ENCODE measurements at places on chromosomes 2 and 18.

DNA sequence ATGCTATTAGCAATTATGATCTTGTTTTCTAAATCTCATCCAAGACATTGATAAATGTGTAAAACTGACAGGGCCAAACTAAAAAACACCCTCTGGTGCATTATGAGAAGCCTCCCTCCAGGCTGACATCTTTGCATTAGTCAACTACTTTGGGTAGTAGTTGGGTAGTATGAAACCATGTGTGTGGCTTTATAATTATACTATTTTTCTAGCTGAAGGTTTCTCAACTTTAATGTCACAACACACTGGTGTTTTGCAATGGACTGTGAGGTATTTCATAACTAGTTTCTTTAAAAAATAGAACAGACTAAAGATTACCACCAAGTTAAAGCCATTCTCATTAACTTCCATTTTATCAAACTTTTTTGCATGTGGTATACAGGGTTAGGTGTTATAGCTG lies 73.1 kb upstream of the RBMS1 start:
- no peak for DNase-seq

DNA sequence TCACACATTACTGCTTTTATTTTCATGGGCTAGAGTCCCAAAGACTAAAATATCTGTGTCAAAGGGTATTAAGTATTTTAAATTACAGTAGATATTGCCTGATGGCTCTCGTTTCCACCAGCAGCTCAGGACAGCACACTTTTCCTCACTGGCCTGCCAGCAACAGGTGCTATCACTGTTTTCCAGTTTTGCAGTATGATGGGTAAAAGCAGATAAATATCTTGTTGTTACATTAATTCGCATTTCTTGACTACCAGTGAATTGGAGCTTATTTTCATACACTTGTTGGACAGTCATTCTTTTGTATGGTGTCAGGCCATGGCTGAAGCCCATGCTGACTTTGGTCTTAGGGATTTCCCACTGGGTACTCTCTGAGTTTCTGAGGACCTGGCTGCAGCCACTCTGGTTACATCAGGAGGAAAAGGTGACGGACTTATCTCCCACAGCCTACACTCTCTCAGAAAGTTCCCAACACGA lies 4.8 kb downstream of the APOB start:
- DNase-seq: no peak

GRCh38 chr18:25832001-25832604 lies 258.3 kb downstream of the SS18 start:
- DNase-seq: no peak

DNA sequence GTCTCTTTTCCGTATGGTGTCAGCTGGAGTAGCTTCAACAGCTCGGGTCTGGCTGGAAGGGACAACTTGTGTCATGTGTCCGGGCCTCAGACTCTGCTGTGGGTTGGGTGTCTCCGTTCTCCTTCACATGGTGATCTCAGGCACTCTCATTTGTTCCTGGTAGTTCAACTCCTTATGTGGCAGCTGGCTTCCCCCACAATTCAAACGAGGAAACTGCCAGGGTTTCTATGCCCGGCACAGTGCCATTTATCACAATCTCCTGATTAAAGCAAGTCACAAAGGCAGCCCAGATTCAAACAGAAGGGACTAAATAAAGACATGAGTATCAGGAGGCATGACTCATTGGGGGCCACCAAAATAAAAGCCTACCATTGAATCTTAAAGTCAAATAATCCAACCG lies 22.7 kb downstream of the MRO start:
- no peak for DNase-seq

- DNase-seq: no peak
These were observed 19.0 kb downstream of the VIL1 start for GRCh38 chr2:218437969-218438368.

DNA sequence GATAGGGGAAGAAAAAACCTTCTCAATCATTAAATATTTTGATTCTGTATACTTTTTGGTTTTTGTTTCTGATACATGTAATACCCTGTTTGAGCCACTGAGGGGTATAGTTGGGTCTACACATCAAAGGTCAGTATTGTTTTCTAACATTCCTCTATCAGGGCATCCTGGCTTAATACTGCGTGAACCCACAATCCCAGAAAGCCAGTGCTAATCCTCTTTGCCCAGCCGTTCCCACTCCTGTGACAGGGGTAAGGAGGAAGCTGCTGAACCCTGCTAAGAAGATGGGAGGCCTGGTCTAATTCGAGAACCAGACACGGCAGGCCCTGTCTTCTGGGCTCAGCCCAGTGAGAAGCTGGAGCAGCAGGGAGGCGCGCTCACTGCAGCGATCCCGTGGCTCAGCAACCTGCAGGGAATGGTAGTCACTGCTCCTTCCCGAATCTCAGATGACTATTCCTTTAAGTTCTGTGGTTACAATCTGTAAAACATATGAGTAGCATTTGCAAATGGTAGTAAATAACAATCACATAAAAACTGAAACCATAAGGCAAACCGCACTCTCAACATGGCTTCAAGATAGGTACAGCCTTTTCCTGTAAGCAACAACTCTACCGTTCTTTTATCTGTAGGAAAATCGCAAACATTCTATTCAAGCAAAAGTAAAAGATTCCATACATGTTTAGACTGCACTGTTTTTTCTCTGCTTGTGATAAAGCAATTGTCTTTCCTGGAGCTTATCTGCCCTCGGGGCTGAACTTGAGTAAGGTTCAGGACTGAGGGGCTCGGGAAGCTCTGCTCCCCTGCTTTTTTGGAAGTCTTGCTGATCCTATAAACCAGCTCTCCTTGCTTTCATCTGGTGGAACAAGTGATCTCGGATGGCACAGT lies 87.0 kb downstream of the EPB41L3 start:
- no peak for DNase-seq

DNA sequence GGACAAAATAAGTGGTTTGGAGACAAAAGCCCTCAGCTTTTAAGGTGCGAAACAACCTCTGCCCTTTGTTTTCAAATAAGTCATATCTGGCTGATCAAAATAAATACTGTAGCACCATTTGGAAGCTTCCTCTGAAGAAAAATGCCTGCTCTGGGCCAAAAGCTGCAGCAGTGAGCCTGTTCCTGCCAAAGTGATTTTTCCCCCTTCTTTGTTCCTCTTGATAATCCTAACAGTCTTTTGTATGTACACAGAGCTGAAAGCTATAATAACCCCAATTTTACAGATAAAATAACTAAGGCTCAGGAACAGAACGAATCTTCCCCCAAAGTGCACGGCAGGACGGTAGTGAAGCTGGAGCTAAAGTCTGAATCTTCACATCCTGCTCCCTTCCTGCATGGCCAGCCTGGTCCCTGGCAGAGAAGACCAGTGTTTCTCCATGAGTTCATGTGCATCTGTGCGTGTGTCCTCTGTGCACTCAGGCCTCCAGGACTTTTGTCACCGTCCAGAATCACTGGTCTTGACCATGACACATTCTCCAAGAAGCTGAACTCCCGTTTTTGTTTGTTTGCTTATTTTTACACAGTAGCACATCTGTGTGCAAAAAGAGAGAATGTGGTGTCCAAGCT lies 2114.1 kb upstream of the PIK3C3 start:
- DNase-seq: no peak

- DNase-seq: no peak
These were observed 14.6 kb upstream of the NFATC1 start for GRCh38 chr18:79380816-79381806.

GRCh38 chr18:76421685-76422078 lies 73.4 kb downstream of the ZNF516 start:
- DNase-seq: no peak

DNA sequence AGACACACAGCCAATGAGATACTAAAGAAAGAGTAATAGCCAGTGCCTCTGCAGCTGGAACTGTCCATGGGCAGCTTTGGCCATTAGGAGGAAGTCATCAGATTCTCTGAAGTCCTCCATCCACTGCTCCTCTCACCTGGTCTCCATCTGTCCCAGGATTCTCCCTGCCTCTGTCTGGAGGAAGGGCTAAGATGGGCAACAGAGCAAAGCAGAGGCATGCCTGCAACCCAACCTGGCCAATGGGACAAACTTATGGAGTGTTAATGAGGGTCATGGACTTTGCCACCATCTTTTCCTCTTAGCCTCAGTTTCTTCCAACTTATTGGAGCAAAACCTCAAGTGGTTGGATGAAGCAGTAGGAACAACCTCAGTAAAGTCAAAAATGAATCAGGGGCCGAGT lies 91.5 kb upstream of the SIX3 start:
- no peak for DNase-seq

GRCh38 chr2:44120428-44120827 lies 48.2 kb upstream of the PPM1B start:
- no peak for DNase-seq

DNA sequence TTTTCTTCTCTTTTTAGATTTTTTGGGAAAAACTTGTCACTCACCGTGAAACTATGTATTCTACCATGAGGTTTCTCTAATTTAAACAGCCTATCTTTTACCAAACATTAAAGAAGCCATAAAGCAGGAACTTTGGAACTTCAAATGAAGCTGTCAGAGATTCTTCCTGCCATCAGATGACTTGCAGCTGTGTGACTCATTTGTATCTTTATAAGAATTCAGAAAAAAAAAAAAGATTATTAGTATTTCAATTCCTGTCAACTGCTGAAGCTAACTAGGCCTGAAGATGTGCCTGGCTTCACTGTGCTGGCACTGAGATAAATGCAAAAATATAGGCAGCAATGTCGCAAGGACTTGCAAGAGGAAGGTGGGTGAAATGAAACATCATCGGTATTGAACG lies 1399.1 kb upstream of the PIK3C3 start:
- DNase-seq: no peak

- DNase-seq: no peak
These were observed 76.4 kb upstream of the MCFD2 start for GRCh38 chr2:46991985-46992384.

- DNase-seq: no peak
These were observed 17.1 kb downstream of the SNRPD1 start for GRCh38 chr18:21629089-21629832.

DNA sequence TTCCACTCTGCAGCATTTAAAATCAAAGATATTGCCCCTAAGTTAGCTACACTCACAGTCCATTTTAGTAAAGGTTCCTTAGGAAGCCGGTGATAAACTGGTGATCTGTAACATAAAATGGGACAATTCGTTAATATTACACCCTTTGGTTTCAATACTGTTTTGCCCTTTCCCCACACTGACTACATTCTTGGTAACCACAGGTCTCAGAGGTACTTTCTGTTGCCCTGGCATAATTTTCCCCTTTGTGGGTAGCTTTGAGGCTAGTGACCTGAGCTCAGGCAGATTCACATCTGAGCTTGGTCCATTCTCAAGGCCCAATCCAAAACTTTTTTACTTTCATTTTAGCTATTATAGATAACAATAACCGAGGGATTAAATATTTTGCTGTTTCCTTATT lies 32.9 kb upstream of the CSRNP3 start:
- no peak for DNase-seq

- DNase-seq: no peak
These were observed 69.3 kb downstream of the KCNE4 start for GRCh38 chr2:223121283-223121682.

Data from T-helper 2 cell (primary cell).